Vein endothelial cell (primary cell): ENCODE measurements at places on chromosomes 12 and 14. TPM values are rescaled to one million over a fixed set of nuclear protein-coding genes. Genes with fewer than 3 reads are reported as not detected.

The C1S gene
- total RNA-seq: 0.48 and 0.98 TPM in 2 replicates

The ERP27 gene
- 0.33 and 1.3 TPM in 2 replicates for total RNA-seq

The LMO3 gene
- under 0.01 TPM in 1 of 2 replicates, not detected in the other for total RNA-seq

The MYF5 gene
- not detected in 2 replicates for total RNA-seq

The KLRB1 gene
- not detected in 2 replicates for total RNA-seq

The SLC10A1 gene
- not detected in 2 replicates for total RNA-seq

The HCAR3 gene
- total RNA-seq: not detected in 2 replicates

The KCNK10 gene
- not detected in 2 replicates for total RNA-seq

The TIMELESS gene
- total RNA-seq: 5.2 and 7.5 TPM in 2 replicates

The PRB3 gene
- not detected in 2 replicates for total RNA-seq

The B4GALNT3 gene
- not detected in 2 replicates for total RNA-seq

The DDN gene
- total RNA-seq: 0.19 and 0.65 TPM in 2 replicates

The CLECL1 gene
- total RNA-seq: not detected in 2 replicates

The EMP1 gene
- total RNA-seq: 127 and 448 TPM in 2 replicates

The SPTLC2 gene
- total RNA-seq: 59.1 and 78.3 TPM in 2 replicates

The EML1 gene
- total RNA-seq: 41.6 and 47.0 TPM in 2 replicates

The DPPA3 gene
- not detected in 2 replicates for total RNA-seq

The LAG3 gene
- total RNA-seq: 0.10 and 0.33 TPM in 2 replicates

The SRRM4 gene
- total RNA-seq: not detected in 2 replicates

The GPR84 gene
- total RNA-seq: 0.38 TPM in 1 of 2 replicates, not detected in the other
